ENCODE measurements at places on chromosomes 7 and 10.

DNA sequence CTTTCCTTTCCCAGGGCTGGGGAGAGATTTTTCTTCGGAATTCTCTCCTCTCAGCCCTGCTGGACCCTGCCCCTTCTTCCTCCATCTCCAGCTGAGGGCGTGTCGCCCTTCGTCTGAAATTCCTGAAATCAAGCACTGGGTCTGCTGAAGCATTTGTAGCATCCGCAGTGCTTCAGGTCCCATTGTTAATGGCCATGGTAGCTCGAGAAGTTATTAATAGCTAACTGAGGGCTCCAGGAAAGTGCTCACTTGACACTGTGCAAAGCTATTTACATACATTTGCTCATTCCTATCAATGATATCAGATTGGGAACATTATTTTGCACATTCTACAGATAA is 515 bp downstream of the FAM149B1 start:
- no peak for DNase-seq

- no peak for DNase-seq
Measured at GRCh38 chr7:68073701-68074100, 1077.1 kb downstream of the TYW1 start.

GRCh38 chr7:137203351-137203750 is 140.2 kb downstream of the PTN start:
- no peak for DNase-seq

- DNase-seq, result no peak
Measured at GRCh38 chr10:129993621-129994020, 29.5 kb upstream of the EBF3 start.

- DNase-seq, result no peak
Measured at GRCh38 chr10:36421992-36422391, 703.4 kb upstream of the ANKRD30A start.

GRCh38 chr7:124338861-124339260 is 306.0 kb upstream of the TMEM229A start:
- DNase-seq, result no peak

GRCh38 chr10:72006026-72006425 is 41.8 kb downstream of the CHST3 start:
- no peak for DNase-seq

GRCh38 chr10:79286318-79286951 is 60.8 kb upstream of the PPIF start:
- DNase-seq, result peak; percentile 88

DNA sequence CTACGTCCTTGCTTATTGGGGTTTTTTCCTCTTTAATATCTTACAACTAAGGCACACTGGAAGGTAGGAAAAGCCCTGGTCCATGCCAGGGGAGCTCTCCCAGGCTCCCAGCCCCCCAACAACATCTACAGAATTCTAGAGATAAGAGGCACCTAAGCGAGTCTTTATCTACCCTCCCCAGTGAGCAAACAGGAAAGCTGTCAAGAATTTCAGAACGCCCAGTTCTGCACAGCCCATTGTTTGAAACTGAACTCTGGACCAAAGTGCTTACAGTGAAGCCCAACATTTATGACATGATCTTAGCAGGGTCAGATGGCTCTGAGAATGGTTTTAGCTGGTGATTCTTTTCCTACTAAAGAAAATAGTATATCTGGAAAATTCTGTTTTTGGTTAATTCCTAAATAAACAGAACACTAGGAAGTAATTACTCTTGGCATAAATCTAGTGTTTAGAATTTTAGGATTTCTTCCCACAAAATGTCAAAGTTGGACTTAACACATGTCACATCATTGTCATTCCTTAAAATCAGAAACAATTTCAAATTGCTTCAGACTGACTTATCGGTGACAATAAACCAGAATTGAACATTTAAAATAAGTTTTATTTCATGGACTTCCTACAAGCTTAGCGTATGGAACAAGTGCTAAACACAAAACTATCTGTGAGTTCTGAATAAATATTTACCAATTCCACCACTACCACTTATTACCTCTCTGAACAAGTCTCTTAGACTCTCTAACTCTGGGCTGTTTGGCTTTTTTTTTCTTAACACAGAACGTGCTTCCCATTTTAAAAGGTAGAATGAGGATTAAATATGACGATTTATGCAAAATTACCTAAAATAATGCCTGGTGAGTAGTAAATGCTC is 31.3 kb upstream of the RNF32 start:
- DNase-seq, result no peak

Measured in stimulated activated CD4-positive, alpha-beta T cell treated with anti-CD3 and anti-CD28 coated beads, Interleukin-15, amount 100 ng/mL, for 24 hours (primary cell).